MV-4-11 (cell line): ENCODE measurements at places on chromosomes 5 and 9.

- DNase-seq, result no peak
Observed at GRCh38 chr5:135064235-135064570, 30.2 kb upstream of the PITX1 start.

DNA sequence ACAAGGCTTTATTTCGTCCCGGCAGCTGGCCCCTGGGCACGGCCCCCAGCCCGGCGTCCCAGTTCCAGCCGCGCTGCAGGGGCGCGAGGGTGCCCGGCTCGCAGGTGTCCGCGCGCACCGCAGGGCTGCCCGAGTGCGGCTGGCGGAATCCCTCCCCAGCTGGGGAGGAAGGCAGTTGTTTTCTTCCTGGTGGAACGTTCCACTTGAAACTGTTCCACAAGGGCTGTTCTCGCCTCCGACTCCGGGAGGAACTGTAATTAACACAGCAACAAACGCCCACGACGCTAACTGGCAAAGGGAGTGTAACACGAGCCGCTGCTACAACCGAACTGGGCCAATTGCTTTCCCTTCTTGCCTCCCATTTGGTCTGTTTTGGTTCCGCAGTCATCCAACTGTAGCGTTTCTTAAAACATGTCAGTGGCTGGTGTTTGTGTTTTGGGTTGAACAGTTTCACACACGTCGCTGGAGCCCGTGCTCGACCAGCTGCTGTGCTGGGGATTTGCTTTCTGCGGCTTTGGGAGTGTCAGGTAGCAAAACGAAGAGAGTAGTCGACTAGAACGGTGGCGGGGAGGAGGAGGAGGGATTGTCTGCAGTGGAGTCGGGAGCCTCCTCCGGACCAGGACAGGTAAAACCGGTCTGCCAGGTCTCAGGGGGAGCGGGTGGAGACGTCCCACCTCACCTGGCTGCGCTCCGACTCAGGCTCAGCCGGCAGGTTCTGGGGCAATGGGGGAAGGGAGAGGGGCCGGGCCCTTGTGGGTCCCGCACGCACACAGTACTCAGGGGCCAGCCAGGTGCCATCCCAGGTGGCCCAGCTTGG, 131.6 kb upstream of the NIPBL start:
- DNase-seq, result peak; percentile 17

DNA sequence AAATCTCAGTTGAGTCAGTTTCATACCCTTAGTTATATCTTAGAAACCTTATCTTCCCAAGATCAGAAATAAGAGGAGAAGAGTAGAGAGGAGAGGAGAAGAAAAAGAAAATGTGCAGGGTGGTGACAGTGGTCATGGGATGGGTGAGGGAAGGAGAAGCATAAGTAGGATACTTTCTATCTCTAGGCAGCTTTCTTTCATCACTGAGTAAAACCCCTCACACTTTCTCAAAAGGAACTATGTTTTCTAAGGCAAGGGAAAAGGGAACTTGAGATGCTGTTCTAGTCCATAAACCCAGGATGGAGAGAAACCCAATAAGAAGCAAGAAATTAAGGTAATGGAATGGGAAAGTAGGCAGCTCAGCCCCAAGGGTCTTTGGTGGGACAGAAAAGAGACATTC, 225.3 kb downstream of the MCTP1 start:
- DNase-seq, result peak; percentile 29

GRCh38 chr5:111922344-111922743, 165.3 kb upstream of the NREP start:
- no peak for DNase-seq
